Effector CD8-positive, alpha-beta T cell (primary cell): ENCODE measurements at places on chromosomes 11 and 22.

GRCh38 chr11:1923201-1923956, 3.9 kb downstream of the TNNT3 start:
- no peak for DNase-seq

GRCh38 chr11:91926965-91927364, 297.7 kb upstream of the FAT3 start:
- no peak for DNase-seq

DNA sequence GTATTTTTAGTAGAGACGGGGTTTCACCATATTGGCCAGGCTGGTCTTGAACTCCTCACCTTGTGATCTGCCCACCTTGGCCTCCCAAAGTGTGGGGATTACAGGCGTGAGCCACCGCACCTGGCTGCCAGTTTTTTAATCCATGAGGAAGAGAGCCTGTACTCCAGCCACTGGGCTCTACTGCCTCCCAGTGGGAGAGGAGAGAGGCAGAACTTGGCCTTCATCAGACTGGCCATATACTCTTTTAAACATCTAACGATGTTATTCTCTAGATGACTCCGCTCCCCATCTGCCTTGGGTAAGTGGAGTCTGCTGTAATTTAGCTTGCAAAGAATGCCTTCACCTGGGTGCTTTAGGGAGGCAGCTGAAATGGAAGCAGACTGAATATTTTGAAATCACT, 34.6 kb downstream of the SLC6A5 start:
- no peak for DNase-seq

GRCh38 chr11:128580612-128581011, 6.7 kb downstream of the ETS1 start:
- no peak for DNase-seq

DNA sequence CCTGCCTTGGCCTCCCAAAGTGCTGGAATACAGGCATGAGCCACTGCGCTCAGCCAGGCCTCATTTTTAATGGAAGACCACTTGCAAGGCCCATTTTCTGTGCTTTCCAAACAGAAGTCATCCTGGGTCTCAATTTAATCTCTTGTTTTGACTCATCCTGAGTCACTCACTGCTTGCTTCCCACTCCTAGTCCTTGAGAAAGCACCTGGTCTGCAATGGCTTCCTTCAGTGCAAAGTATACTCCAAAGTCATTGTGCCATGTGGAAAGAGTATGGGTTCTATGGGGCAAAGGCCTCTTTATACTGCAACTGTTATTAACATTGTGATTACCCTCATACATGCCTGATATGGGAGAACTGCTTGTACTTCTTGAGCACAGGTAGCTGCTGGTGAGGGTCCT, 18.3 kb upstream of the SLC5A1 start:
- no peak for DNase-seq

DNA sequence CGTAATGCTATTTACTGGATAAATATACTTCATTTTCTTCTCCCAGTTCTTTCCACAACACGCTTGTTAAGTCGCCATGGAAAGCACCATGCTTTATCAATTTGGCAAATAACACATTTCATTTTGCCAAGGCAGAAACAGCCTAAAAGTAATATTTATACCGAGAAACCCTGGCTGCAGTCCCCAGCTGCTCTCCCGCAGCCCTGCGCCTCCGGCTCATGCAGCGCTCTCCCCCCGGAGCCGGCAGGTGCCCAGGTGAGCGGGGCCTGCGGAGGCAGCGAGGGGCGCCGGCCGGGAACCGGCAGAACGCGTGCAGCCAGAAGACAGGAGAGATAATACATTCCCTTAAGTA, 681 bp upstream of the ARHGEF12 start:
- no peak for DNase-seq

- DNase-seq, result no peak
These were observed 9.8 kb downstream of the KRTAP5-6 start for GRCh38 chr11:1706634-1707400.

DNA sequence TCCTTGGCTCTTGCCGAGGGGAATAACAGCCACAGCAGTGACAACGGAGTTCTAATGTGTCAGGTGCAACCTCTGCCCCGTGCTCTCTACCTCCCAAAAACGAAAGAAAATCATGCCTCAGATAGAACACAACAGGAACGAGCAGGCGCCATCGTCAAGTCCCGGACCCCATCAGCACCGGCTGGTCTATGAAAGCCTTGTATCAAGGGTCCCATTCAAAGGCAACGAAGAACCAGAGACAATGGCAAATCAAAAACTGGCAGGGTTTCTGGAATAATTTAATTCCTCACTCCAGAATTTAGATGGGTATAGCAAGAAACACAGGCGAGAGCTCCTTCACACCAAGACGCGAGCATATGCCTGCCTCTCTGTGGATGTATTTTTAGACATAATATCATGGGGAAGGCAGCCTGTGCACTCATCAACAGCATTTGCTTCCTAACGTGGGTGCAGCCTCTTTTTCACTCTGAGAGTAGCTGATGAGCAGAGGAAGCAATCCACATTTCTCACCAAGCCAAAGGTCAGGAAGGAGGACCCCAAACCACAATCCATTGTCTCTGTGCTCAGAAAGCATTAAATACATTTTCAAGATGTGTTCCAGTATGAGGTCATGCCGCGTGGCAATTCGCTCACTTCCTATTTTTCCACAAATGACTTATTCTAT, 193.4 kb upstream of the BLID start:
- DNase-seq, result no peak

- DNase-seq, result no peak
These were observed 382.5 kb downstream of the TBC1D22A start for GRCh38 chr22:47144791-47145425.

DNA sequence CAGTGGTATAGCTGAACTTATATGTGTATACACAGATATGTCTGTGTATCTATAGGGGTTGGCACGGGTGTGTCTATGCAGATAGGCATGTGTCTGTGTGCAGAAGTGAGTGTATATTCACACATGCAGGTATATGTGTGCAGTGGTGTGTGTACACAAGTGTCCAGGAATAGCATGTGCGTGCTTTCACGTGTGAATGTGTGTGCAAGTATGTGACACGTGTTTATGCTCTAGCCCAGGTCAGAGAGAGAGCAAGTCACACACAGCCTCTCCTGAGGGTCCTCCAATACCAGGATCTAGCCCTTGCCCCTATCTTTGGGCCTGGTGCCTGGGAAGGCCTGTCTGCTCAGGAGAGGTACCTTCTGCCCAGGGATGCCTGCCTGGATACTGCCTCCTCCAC, 26.3 kb downstream of the PDE2A start:
- DNase-seq, result no peak

- DNase-seq, result no peak
These were observed 17.0 kb downstream of the HMGXB4 start for GRCh38 chr22:35274154-35274871.

- DNase-seq, result no peak
These were observed 4.7 kb upstream of the RANBP1 start for GRCh38 chr22:20111045-20111688.

GRCh38 chr11:46697303-46697702, 3.1 kb downstream of the ARHGAP1 start:
- no peak for DNase-seq

DNA sequence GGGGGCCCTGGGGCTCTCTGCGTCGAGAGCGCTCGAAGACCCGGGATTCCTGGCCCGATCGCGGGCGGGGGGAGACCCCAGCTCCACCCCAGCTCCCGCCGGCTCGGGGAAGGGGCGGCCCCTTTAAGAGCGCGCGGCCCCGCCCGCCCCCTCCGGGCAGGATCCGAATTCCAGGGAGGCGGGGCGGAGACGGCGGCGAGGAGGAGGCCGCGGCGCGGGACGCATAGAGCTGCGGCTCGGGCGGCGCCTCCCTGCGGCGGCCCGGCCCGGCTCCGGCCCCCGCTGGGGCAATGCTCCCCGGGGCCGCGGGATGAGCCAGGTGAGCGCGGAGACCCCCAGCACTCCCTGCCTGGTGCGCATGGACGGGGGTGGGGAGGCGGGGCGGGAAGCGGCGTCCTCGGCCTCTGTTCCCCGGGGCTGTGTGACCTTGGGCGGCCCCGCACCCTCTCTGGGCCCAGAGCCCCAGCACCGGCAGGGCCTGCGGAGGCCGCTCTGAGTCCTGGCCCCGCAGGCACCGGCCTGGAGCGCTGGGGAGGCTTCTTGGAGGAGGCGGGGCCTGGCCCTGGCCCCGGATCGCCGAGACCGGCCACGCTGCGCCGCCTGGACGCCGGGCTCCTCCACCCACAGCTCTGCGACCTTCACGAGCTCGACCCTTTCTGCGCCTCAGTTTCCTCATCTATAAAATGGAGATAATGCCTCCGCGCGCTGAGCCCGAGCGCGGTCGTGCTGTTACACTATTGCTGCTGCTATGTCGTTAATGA, 565 bp downstream of the GAS2L1 start:
- no peak for DNase-seq

GRCh38 chr22:36879775-36880174, 19.0 kb downstream of the NCF4 start:
- DNase-seq, result no peak

DNA sequence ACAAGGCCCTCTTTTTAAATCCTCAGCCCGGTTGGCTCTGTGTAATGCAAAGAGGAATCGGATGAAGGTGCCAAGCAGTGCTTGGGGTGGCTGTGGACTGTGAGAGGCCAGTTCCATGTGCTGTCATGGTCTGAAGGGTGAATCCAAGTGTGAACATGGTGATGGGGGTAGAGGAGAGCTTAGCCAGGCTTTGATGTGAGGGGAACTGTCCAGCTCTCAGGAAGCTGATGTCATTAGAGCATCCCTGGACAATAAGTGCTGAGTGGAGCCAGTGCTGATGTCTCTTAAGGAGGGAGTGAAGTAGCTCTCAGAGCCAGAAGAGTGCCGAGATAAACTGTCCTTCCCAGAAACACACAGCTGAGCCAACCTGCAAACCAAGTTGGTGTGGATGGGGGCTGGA, 53.6 kb downstream of the NAV2 start:
- no peak for DNase-seq

DNA sequence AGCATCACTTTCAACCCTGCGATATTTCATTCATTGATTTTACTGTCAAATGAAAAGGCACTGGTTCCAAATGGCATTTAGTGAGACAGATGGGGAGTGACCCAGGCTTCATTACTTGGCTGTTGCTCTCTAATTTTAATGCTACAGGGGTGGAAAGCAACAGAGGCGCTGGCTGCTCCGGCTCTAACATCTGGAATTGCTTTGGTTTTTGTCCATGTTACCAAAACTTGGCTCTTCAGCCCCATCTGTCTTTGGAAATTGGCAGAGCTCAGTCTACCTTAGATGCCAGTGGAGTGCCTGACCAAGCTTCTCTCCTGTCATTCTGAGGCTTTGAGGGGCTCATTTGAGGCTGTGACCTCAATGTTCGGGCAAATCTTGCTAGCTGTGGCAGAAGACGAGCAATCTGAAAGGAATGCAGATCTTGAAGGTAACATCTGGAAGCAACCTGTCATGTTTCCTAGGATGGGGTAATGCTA, 409.5 kb upstream of the SYN3 start:
- DNase-seq, result no peak

DNA sequence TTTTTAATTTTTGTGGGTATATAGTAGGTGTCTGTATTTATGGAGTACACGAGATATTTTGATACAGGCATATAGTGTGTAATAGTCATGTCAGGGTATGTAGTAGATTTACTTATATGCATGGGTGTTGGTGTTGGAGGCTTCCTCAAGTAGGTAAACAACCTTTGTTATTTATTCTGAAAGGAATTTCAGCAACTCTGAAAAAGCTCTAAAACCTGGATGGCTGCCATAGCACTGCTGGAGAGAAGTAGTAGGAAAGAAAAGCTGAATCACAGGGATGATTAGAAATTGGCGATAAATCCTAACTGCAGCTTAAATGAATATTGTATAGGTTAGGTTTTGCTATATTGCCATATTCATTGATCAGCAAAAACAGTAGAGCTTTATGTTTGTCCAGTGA, 44.4 kb upstream of the ST14 start:
- DNase-seq, result no peak

DNA sequence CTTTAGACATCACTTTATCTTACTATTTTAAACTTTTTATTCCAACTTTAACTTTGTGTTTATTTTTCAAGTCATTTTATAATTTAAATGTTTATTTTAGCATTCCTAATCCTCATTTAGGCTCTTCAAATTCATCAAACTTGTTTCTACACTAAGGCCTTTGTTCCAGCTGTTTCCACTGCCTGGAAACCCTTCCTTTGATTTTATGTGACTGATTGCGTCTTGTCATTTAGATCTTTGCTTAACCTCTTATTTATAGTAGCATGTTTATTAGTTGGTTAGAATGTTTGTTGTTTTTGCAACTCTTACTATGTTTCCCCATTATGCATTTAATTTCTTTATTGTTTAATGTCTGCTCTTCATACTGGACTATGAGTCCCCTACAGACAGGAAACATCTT, 132.0 kb downstream of the FAM181B start:
- DNase-seq, result no peak

DNA sequence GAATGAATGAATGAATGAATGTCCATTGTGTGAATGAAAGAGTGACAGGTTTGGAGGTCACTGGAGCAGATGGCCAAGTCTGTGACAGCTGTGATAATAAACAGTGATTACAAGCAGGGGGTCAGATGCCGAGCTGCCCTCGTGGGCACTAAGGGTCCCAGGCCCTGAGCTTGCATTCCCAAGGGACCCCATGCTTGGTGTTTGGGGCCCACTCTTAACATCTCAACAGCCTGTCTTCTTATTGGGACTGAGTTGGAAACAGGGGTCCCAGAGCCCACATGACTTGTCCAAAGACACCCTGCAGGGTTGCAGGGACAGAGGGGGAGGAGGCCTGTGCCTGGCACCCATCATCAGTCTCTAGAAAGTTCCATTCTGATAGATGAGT, 12.0 kb upstream of the ANO1 start:
- no peak for DNase-seq

- no peak for DNase-seq
These were observed 51.3 kb upstream of the CADM1 start for GRCh38 chr11:115555336-115556090.

- DNase-seq, result no peak
These were observed 7.7 kb downstream of the TNNT3 start for GRCh38 chr11:1927026-1927847.

DNA sequence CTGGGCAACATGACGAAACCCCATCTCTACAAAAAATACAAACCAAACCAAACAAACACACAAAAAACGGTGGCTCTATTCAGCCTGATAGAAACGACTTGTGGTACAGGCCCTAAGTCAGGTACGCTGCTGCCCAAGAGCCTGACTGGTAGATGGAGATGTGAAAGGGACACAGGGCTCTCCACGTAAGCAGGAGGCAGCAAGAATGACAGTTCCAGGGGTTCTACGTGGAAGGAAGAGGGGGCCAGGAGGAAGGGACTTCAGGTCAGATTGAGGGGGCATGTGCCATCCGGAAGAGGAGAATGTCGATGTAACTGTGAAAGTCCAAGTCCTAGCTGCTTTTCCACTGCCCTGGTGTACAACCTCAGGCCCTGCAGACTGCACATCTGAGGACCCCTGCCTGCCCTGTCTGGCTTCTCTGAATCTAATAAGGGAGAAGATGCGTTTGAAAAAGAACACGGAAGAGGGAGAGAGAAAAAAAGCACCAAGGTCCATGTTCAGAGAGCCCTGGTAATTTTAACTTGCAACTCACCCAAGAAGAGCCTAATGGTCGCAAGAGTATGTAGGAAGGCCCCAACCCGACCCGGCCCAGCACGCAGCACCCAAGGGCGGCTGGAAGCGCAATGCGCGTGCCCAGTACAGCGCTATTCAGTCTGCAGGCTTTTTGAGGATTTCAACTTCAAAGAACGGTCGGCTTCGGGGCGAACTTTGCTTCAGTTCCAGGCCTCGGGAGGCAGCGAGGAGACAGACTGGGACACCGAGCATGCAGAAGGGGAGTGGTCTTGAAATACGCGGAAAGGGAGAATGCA, 909 bp upstream of the ZNRD2 start:
- DNase-seq, result no peak
